NCI-H82 (cell line): ENCODE measurements at places on chromosomes 1 and 21.
A peak's percentile ranks its signal among the peaks of the same experiment; 100 is the strongest.

DNA sequence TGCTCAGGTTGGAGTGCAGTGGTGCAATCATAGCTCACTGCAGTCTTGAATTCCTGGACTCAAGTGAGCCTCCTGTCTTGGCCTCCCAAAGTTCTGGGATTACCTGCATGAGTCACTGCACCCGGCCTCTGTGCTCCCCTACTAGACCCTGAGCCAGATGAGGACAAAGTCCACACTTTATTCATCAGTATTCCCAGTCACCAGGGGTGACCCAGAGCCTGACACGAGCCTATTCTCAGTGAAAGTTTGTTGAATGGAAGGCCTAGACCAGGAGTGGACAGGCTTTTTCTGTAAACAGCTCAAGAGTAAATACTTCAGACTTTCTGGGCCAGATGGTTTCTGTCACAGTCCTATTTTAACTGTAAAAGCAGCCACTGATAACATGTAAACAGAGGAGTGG lies 68.2 kb downstream of the MAB21L3 start:
- no peak for DNase-seq

GRCh38 chr21:41887667-41888066 lies 8.5 kb upstream of the PRDM15 start:
- DNase-seq = no peak

DNA sequence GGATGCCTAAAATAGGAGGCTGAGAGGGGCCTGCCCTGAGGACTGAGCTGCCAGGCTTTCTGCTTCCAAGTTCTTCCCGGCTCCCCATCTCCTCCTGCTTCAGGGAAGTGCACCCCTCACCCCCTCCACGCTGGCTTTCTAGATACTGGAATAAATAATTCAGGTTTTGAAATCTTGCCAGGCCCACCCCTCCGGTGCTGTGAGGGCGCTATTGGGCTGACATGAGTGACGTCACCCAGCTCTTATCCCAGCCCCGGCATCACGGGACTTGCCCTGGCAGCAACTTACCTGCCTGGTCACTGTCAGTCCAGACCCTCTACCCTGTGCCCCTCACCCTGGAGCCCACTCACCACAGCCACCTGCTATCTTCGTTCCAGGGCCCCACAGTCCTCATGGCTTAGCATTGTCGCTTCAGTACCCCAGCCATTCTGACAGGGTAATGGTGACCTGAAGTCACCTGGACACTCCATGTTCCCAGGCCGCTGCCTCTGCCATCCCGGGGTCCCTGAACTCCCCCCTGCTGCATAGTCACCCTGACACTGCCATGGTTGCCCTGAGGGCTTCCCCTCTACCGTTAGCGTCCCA lies 819 bp upstream of the GPR3 start:
- peak; percentile 56 for DNase-seq

- peak; percentile 15 for DNase-seq
Observed at GRCh38 chr21:29340228-29340627, 41.5 kb downstream of the BACH1 start.

GRCh38 chr1:193658081-193658480 lies 471.7 kb upstream of the B3GALT2 start:
- DNase-seq = no peak

GRCh38 chr21:40481764-40482163 lies 365.2 kb downstream of the DSCAM start:
- no peak for DNase-seq

DNA sequence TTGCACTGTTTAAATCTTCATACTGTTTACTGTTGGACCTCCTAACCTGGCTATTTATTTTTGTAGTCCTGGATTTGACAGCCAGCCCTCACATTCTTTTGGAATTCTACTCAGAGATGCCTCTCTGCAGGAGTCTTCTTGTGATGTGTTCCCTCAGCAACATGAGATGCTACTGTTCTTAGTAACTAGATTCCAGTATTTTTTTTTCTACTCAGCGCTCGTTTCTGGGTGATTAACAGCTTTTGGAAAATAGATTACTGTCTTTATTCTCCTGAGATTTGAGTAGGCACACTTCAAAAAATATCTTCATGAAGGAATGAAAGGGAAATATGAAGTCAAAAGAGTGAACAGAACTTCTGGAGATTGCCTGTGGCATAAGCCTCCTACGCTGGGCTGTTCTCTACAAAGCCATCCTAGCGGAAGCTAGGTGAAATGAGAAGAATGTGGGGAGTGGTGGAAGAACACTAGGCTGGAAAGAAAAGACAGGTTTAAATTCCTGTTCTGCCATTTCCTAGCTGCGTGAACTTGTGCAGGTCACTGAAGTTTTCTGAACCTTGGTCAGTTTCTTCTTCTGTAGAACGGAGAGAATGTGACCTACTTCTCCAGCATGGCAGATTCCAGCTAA lies 75.9 kb downstream of the LRRC8C start:
- no peak for DNase-seq
